Naive thymus-derived CD4-positive, alpha-beta T cell (primary cell): ENCODE measurements at places on chromosomes 5 and 9. TPM values are rescaled to one million over a fixed set of nuclear protein-coding genes. Genes with fewer than 3 reads are reported as not detected.

RIOK2 gene
- total RNA-seq = 18.8 TPM

AHRR gene
- 0.86 TPM for total RNA-seq

JAKMIP2 gene
- total RNA-seq = 0.88 TPM

FAM200C gene
- total RNA-seq = 0.76 TPM

TAS2R1 gene
- total RNA-seq = not detected

- H3K27ac ChIP-seq = no peak overlapping the region
- no peak for DNase-seq
- H3K36me3 ChIP-seq = no peaks in the 10 kb centered on the region
- H3K4me1 ChIP-seq = peaks cover 9% of the 10 kb centered on the region
- H3K4me3 ChIP-seq = no peak overlapping the region
- no peaks in the 10 kb centered on the region for H3K27me3 ChIP-seq
These were observed 237.6 kb downstream of the TLE4 start for GRCh38 chr9:79809316-79809876.

DNA sequence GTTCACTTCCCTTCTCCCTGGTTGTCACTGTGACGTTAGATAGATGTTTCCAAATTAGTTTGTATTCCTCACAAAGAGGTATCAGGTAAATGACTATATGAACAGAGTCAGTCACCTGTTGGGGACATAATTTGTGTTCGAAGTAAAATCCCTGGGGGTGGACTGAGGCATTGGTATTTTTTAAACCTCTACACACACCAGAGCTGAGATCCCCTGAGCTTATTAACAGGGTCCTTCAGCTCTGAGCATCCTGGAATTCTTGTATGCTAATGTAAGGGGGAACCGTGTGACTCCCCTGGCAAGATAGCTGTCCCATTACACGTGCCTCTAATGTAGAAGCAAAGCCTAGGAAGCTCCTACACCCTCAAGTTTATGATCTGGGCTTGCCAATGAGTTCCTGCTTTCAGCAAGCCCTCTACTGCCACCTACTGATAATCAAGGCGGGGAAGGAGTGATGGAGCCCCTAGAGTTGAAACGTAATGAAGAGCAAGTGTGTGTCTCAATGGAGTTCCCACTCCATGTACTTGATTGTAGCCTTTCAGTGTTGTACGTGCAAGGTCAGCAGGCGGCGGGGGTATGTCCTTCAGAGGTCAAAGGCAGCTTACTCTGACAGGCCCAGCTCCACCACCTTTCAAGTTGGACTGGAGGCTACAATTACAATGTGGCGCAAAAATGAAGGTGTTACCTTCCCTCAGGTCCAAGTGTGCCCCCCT lies 14.4 kb downstream of the PRKACG start:
- no peaks in the 10 kb centered on the region for H3K27me3 ChIP-seq
- no peaks in the 10 kb centered on the region for H3K36me3 ChIP-seq
- no peak overlapping the region for H3K27ac ChIP-seq
- DNase-seq = peak; percentile 63

DNA sequence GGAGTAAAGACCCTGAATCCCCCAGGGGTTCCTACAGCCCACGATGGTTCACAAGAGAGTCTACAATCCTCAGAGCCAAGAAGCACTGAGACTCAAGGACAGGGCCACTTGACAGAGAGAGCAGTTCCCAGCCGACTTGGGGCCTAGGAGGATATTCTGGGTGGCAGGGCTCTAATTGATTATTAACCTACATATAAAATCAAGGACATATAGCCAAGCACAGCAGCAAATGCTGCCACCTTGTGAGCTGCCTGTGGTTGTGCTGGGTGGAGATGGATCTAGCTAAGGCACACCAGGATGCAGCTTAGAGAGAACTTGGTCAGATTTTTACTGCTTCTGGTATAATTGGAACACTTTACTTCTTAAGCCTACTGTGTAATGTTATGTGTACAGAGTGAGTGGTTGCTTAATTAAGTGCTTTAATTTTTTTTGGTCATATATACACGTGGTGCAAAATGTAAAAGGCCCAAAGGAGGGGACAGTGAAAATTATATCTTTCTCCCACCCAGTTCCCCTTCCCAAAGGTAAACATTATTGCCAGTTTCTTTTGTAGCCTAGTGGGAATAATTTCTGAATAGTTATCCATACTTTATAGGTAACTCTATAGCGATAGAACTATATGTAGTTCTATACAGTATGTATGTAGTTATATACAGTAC lies 78.8 kb downstream of the F2RL2 start:
- no peaks in the 10 kb centered on the region for H3K27me3 ChIP-seq
- peak overlapping the region; percentile 73 for H3K27ac ChIP-seq
- peak; percentile 69 for DNase-seq
- H3K36me3 ChIP-seq = no peaks in the 10 kb centered on the region
- peak overlapping the region; percentile 33 for H3K4me3 ChIP-seq

GRCh38 chr9:131759017-131759647 lies 19.3 kb upstream of the RAPGEF1 start:
- DNase-seq = no peak
- H3K27me3 ChIP-seq = no peaks in the 10 kb centered on the region
- H3K4me1 ChIP-seq = peaks cover 4% of the 10 kb centered on the region

DNA sequence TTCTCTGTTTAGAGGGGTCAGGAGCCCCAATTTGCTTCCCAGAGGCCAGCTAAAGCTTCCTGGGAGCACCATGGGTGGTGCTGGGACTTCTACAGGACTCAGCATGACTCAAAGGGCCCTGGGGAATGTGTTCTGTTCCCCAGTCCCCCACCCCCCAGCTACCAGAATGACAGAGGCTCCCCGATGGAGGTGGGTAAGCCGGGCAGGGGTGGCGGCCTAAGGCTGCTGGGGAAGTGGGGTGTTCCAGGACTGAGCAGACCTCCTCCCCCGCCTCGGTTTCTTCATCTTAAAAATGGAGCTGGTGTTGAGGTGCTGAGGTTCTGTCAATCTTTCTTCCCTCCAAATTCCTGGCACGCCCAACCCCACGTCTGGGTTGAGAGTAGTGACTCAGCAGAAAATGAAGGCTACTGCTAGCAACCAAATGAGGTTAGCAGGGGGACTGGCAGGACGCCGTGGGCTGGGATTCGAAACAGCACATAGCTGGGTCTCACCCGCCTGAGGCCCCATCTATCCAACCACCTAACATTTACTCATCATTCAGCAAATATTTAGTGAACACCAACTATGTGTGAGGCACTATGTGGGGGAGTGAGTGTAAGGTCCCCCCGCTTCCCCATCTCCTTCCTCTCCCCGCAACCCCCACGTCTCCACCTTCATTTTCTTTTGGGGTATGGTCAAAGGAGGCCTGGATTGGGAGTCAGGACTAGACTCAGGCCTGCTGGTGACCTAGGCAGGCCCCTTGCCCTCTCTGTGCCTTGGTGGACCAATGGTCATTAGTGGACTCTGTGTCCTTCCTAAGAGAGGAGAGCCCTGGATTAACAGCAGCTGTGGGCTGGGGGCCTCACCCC lies 50.2 kb downstream of the C9orf50 start:
- no peak overlapping the region for H3K27ac ChIP-seq
- H3K4me3 ChIP-seq = no peak overlapping the region
- H3K4me1 ChIP-seq = peaks cover 8% of the 10 kb centered on the region
- H3K27me3 ChIP-seq = no peaks in the 10 kb centered on the region
- no peak for DNase-seq
- H3K36me3 ChIP-seq = no peaks in the 10 kb centered on the region

- H3K27ac ChIP-seq = no peak overlapping the region
- no peaks in the 10 kb centered on the region for H3K27me3 ChIP-seq
- no peak for DNase-seq
- no peak overlapping the region for H3K4me3 ChIP-seq
These were observed 259.8 kb downstream of the NSG2 start for GRCh38 chr5:174305241-174305681.

DNA sequence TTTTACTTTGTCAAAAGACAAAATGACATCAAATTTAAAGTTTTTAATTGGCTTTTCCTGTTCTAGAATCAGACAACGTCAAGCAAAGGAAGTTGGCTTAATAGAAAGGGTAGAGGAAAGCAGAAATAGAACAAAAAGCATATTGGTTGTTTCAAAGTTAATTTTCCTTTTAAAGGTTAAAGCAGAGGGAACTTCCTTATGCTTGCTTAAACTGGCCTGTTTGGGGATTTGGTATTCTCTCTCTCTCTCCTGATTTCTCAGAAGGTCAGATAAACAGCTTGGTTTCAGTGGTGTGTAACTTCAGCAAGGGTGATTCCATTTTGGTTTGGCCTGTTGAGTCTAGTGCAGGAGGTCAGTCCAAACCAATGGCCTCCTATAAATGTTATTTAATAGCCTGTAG lies 127.1 kb downstream of the SMARCA2 start:
- H3K4me3 ChIP-seq = no peak overlapping the region
- no peak for DNase-seq
- H3K36me3 ChIP-seq = peaks cover 3% of the 10 kb centered on the region
- H3K27me3 ChIP-seq = no peaks in the 10 kb centered on the region
- H3K27ac ChIP-seq = no peak overlapping the region

DNA sequence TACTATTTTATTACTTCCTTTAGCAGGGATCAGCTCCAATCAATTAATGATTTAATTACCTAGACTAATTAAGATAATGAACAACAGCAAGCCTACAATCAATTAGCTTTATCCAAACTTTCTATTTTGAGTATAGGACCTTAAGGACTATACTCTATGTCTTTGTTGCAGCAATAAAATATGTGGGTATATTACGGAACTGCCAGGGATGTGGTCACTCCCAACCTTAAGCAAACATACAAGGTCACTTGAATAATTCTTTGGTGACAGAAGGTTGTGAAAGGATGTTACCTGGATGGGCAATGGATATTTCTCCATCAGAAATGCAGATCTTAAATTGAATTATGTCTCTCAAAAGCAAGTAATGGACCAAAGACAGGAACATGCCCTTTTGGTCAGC lies 907.4 kb upstream of the DMAC1 start:
- H3K4me3 ChIP-seq = no peak overlapping the region
- no peak overlapping the region for H3K27ac ChIP-seq
- DNase-seq = no peak
- H3K4me1 ChIP-seq = no peaks in the 10 kb centered on the region

DNA sequence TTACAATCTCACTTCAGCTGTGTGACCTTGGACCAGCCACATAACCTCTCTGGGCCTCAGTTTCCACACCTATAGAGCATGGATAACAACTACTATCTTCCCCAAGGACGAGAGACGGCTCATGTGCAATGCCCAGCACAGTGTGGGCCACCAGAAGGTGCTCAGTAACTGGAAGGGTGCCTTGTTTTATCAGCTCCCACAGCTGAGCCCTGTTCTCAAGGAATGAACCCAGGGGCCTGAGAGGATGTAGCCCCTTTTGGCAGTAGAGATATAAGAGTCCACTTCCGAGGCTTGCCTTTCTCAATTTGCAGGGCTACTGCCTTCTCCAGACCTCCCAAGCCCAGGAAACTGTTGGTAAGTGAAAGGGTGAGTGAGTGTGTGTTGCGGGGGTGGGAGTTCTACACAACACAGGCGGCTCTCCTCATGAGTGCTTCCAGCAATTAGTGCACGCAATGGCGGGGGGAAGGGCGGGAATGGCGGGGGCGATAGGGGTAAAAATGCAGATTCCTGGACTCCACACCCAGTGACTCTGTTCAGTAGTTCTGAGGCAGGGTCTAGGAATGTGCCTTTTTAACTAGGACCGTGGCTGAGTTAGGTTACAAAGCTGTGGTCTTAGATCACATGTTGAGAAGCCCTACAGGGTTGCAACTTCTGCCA lies 185.1 kb downstream of the FSTL4 start:
- no peaks in the 10 kb centered on the region for H3K27me3 ChIP-seq

DNA sequence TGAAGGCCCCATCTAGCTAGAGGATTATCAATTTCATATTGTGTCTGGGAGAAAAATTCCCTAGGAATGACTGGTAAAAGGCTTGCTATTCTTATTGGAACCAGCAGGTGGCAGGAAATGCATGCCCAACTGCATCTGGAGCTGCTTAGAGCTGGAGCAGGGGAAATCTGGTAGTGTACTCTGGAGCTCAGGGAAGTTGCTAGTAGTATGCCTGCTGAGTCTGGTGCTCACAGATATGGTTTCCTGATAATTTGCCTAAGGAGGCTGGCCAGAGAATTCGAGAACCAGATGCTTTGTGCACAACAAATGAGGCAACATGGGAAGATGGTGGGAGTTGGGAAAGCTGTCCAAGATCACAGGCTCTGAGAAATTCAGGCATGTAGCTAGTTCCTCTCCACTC lies 53.7 kb downstream of the G3BP1 start:
- no peak for DNase-seq

DNA sequence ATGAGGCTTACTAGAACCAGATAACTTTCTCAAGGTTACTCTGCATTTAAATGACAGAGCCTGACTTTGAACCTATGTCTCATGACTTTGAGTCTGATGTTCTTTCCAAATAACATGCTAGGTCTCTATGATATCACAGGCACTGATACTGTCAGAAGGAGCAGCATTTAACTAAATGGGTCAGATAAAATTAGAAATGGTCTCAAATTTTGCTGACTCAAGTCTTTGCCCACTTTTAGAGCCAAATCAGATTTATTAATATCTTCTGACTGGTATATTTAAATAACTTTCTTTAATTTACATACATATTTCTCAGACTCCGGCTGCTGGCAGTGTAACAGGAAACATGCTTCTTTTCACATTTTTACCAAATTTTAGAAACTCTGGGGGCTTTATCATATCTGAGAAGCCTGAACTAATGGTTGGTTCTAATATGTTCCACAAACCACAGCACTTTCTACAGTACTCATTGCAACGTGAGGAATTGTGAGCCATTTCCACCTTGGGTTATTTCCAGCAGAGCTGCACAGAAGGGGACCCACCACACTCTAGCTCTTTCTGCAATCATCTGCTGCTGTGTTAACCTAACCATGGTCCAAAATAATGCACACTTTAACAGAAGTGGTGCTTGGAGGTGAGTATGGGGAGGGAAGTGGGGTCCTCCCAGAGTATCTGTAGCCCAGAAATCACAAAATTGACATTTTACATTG lies 79.2 kb downstream of the KCTD16 start:
- H3K36me3 ChIP-seq = no peaks in the 10 kb centered on the region
- H3K4me1 ChIP-seq = no peaks in the 10 kb centered on the region
- H3K27me3 ChIP-seq = no peaks in the 10 kb centered on the region
